ENCODE measurements at places on chromosomes 5 and 9. TPM values are rescaled to one million over a fixed set of nuclear protein-coding genes. Genes with fewer than 3 reads are reported as not detected.

GABRB2 gene
- not detected for total RNA-seq

DMRT2 gene
- not detected for total RNA-seq

SLC31A2 gene
- 12.2 TPM for total RNA-seq

IL31RA gene
- 3.3 TPM for total RNA-seq

SLC6A7 gene
- total RNA-seq, result not detected

AQP7 gene
- 0.99 TPM for total RNA-seq

CDH10 gene
- total RNA-seq, result 0.83 TPM

SDHA gene
- total RNA-seq, result 145 TPM

OGN gene
- total RNA-seq, result 17.5 TPM

SVEP1 gene
- total RNA-seq, result 150 TPM

CYLC2 gene
- total RNA-seq, result not detected

FRMD3 gene
- 0.44 TPM for total RNA-seq

TNFSF15 gene
- 0.44 TPM for total RNA-seq

MEIKIN gene
- total RNA-seq, result not detected

DHX29 gene
- total RNA-seq, result 38.4 TPM

UBTD2 gene
- total RNA-seq, result 23.2 TPM

PPP3R2 gene
- total RNA-seq, result not detected

RNF180 gene
- total RNA-seq, result 2.0 TPM

GARIN3 gene
- total RNA-seq, result not detected

NOTCH1 gene
- total RNA-seq, result 31.6 TPM

FBP2 gene
- total RNA-seq, result not detected

BSPRY gene
- not detected for total RNA-seq

BARHL1 gene
- total RNA-seq, result not detected

LCN15 gene
- total RNA-seq, result not detected

FOXD4L3 gene
- not detected for total RNA-seq

PRR16 gene
- total RNA-seq, result 9.3 TPM

DAP gene
- 74.9 TPM for total RNA-seq

FLT4 gene
- 0.15 TPM for total RNA-seq

PCDHGB3 gene
- total RNA-seq, result 7.1 TPM

CCDC192 gene
- not detected for total RNA-seq

HEXB gene
- 335 TPM for total RNA-seq

SMIM32 gene
- not detected for total RNA-seq

RASGRF2 gene
- 9.1 TPM for total RNA-seq

CDO1 gene
- 9.0 TPM for total RNA-seq

ZNF189 gene
- total RNA-seq, result 24.4 TPM

TXNDC8 gene
- total RNA-seq, result not detected

MUSK gene
- 1.7 TPM for total RNA-seq

AK8 gene
- 1.6 TPM for total RNA-seq

SLC34A3 gene
- under 0.01 TPM for total RNA-seq

FOXD4L4 gene
- total RNA-seq, result 0.29 TPM

PCDHGC4 gene
- 6.0 TPM for total RNA-seq

ADGRV1 gene
- total RNA-seq, result 0.50 TPM

DOCK8 gene
- total RNA-seq, result 0.44 TPM

MSX2 gene
- 15.9 TPM for total RNA-seq

ZNF618 gene
- total RNA-seq, result 10.4 TPM

MGAT1 gene
- total RNA-seq, result 140 TPM

TAF11L7 gene
- total RNA-seq, result not detected

NR4A3 gene
- 2.0 TPM for total RNA-seq

ORM2 gene
- total RNA-seq, result not detected

HTR1A gene
- total RNA-seq, result not detected

KCNV2 gene
- not detected for total RNA-seq

CEP72 gene
- 3.6 TPM for total RNA-seq

CDC20B gene
- total RNA-seq, result under 0.01 TPM

SLC4A9 gene
- not detected for total RNA-seq

CDX1 gene
- 0.17 TPM for total RNA-seq

CDH6 gene
- 77.2 TPM for total RNA-seq

OSMR gene
- 73.0 TPM for total RNA-seq

CDKN2B-AS1 gene
- total RNA-seq, result 4.5 TPM

NUTM2F gene
- total RNA-seq, result not detected

DIPK1B gene
- total RNA-seq, result 2.2 TPM
